AG08396 (cell line): ENCODE measurements at places on chromosomes 12 and 14.

DNA sequence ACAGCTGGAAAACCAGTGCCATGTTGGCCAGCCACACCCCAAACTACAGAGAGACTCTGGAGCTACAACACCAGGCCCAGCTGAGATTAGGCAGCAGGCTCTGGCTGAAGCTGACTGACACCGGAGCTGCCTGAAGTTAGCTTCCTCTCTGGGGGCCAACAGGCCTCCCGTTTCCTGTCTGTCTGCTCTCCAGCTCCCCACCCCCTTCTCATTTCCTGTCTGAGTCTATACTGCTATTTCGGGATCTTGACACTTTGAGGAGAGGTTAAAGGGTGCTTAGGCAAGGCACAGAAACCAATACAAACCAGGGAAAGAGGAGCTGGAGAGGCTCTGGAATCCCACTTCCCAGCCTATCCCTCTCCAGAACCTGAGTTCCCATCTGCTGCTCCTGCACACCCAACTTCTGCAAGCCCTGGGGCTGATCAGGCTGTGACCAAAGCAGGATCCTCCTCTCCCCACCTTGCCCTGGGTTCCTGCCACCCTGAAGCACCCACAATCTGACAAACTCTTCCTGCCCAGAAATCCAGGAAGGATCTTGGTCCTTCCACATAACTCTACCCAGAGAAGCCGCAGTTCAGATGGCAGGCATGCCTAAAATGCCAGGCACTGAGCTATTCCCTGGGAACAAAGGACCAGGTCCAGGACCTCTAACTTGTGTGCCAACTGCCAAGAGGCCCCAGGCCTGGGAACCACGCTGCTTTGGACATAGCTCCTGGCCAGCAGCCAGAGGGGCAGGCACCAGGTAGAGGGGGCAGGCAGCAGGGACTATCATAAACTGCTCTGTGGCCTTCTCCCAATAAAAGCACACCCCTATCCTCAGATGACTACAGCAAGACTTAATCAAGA lies 39.9 kb downstream of the PRPF40B start:
- DNase-seq: peak; percentile 84

GRCh38 chr12:114030451-114030850 lies 64.3 kb upstream of the RBM19 start:
- no peak for DNase-seq

DNA sequence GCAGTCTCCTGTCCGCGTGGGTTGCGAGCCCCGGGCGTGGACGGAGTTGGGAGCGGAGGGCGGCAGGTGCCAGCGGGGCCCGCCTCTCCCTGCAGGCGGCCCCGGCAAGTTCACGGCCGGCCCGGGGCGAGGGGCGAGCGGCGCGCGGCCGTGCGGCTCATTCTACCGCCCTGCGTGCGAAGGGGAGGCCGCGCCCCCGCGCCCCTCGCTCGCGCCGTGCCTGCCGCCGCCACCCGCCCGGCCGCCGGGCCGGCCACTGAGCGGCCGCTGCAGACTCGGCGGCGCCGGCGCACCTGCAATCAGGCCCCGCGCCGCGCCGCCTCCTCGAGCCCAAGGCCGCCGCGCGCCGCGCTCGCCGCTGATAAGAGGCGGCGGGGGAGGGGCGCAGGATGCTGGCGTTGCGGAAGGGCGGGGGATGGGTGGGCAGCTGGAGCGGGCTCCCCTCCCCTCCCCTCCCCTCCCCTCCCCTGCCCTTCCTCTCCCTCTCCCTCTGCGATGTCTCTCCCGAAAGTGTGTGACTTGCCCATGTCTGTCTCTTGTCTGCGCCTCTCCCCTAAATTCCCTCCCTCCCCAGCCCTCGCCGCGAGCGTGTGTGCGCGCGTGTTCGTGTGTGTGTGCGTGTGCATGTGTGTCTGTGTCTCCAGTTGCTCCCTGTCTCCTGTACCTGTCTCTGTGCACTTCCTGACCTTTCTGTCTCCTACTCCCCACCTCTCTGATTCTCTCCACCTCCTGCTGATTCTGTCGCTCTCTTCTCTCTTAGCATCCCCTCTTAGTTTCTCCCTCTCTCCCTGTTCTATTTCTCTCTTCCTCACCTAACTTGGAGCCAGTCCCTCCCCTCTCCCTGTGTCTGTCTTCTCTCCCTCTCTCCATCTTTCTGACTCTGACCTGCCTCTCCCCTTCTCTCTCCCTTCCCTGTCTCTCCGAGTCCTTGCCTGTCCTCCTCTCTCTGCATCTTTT lies 768.1 kb upstream of the TBX3 start:
- peak; percentile 63 for DNase-seq

DNA sequence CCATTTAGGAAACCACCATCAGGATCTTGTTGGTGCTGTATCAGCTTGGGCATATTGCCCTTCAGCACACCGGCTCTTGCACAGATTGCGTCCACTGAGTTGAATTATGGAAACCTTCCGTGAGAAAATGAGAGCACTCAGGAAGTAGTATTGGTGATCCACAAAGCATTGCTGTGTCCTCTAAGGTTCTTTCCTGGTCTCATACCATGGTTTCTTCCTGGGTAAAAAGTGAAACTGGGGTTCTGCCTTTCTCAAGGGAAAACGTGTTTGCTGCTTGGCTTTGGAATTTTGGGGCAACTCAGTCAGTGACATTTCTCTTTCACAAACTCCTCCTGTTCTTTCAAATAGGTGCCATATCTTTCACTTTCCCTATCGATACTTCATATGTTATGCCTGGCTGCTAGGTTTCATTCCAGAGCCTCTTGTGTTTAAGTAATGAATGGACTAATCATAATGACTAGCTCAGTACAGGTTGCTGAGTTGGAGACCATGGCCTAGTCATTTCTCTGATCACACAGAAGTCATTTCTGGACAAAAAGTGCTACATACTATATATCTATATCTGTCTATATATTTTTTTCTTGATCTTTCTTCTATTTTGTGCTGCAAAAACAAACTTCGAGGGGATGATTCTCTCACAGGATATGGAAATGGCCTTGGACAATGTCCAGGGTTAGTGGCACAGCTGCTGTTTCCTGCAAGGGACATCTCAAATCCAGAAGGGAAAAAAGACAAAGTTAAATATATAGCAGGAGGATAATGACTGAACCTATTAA lies 423.4 kb downstream of the ZFP36L1 start:
- DNase-seq: no peak

DNA sequence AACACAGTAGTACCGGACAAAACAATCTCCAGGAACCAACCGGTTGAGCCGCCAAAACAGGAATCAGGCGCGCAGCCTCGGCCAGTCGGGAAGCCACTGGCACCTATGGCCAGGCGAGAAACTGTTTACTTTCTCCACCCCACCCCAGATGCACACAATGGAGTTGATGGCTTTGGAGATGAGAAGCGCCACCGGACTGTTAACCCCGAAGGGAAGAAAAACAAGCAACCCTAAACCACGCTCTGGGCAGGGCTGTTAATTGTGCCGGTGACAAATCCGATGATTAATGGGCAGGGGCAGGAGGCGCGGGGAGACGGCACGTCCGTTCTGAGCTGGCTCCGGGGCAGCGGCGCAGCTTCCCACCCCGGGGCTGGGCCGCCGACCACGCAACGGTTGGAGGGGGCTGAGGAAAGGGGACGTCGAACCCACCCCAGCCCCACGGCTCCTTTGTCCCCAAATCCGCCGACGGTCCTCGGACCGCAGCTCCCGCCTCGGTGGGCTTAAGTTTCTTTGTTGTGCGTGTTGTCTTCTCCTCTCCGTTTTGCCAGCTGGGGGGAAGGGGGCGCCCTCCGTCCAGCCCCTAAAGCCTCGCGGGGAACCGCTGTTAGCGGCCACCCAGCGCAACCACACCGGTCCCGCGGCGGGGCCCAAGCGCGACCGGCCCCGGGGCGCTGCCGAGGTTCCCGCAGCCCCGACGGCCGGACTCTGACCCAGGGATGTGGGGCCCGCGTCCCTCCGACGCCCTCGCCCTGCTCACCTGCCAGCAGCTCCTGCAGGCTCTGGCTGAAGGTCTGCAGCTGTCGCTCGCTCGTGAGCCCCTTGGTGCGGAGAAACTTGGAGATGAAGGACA lies 790 bp downstream of the BTG1 start:
- peak; percentile 32 for DNase-seq

DNA sequence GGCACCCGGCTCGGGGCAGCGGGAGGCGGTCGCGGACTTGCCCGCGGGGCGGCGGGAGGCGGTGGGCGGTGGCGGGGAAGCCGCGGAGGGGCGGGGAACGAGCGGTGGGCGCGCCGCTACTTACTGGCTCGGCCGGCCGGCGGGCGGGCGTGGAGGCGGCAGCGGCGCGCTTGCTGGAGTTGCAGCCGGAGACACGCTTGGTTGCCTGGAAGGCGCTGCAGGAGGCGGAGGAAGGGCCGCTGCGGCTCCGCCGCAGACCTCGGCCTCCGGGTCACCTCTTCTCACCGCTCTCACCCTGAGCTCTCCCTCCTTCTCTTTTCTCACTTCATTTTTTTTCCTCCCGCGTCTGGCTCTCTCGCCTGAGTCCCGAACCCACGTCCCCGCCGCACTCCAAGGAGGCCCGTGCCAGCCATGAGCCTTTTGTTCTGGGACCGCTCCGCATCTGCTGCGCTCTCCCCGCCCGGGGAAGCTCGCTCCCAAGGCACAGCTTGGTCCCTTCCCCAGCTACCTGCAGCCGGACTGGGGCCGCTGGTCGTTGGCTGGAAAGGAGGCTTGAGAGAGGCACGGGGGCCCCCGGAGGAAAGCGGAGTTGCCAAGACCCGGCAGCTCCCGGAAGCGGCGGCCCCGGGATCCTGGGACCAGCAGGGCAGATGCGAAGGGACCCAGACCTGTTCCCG lies 592 bp upstream of the KCNK10 start:
- no peak for DNase-seq

- peak; percentile 3 for DNase-seq
Measured at GRCh38 chr12:60205500-60205899, 609.7 kb downstream of the SLC16A7 start.

GRCh38 chr14:98321841-98322240 lies 950.2 kb downstream of the BCL11B start:
- DNase-seq: no peak

DNA sequence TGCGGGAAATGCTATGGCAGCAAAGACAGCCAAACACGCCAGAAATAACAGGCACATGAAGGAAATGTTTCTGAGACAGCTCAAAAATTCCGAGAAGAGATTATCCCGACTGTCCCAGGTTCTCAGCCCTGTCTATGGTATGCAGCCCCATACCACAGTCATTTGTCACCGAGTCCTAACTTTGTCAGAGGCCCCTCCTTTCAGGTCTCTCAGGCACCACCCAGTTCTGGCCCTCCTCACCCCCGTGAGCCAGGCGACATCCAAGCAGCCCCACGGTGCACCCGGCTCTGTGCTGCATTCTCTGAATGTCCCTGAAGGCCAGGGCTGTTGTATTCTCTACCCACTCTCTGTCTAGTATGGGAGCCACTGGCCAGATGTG lies 24.0 kb downstream of the SSH1 start:
- peak; percentile 74 for DNase-seq
